ENCODE measurements at places on chromosomes 2 and 18.

GRCh38 chr2:128413014-128413717, 94.5 kb upstream of the HS6ST1 start:
- DNase-seq: no peak

DNA sequence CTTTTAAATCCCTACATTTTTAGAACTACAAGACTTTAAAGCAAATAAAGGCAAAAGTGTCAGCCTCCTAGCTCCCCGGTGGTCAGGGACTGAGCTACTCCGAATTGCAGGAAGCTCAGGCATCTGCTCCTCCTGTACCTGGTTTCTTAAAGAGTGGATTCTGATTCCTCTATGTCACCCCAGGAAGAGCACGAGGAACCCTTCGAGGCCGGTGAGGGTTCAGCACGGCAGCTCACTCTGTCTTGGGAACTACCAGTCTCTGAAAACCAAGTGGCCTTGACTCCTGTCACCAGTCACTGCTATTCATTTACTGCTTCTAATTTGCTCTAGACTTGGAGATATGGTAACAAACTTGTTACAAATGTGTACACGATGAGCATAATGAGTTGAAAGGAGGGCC, 2.3 kb downstream of the PER2 start:
- no peak for DNase-seq

- DNase-seq: no peak
Observed at GRCh38 chr2:241224851-241225438, 36.5 kb downstream of the ANO7 start.

- DNase-seq: no peak
Observed at GRCh38 chr18:9454061-9454703, 21.1 kb upstream of the RALBP1 start.

DNA sequence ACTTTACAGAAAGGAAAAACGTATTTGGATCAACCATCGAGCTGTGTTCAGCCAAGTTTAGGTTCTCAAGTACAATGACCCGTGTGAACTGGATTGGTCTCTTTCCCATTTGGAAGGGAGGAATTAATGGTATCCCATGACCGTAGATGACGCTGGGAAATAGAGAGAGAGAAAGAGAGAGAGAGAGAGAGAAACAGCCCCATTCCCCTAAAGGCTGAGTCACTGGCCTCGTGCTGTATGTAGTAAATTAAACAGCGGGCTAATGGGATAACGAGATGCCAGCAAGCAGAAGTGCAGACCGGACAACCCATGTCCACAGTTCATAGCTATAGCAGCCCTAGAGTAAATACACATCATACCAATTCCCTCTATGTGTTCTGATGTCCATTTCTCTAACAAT, 99.6 kb downstream of the BCL11A start:
- DNase-seq: no peak

DNA sequence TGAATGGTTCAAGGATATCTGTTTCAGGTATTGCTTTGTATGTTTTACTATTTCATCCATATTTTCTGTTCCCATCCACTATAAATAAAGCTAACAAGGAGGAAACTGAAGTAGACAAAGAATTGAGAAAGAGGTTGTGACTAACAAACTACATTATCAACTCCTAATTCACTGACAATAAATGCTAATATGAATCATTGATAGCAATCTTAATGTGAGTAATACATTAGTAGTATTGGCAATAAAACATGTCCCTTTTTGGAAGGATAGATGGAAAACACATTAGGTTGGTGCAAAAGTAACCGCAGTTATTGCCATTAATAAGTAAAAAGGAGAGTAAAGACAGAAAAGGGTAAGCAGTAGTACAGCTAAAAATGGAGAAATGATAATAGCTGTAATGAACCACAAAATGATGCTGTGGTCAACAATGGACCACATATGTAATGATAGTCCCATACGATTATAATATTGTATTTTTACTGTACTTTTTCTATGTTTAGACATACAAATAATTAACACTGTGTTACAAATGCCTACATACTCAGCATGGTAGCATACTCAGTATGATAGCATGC, 104.7 kb downstream of the THADA start:
- DNase-seq: no peak

DNA sequence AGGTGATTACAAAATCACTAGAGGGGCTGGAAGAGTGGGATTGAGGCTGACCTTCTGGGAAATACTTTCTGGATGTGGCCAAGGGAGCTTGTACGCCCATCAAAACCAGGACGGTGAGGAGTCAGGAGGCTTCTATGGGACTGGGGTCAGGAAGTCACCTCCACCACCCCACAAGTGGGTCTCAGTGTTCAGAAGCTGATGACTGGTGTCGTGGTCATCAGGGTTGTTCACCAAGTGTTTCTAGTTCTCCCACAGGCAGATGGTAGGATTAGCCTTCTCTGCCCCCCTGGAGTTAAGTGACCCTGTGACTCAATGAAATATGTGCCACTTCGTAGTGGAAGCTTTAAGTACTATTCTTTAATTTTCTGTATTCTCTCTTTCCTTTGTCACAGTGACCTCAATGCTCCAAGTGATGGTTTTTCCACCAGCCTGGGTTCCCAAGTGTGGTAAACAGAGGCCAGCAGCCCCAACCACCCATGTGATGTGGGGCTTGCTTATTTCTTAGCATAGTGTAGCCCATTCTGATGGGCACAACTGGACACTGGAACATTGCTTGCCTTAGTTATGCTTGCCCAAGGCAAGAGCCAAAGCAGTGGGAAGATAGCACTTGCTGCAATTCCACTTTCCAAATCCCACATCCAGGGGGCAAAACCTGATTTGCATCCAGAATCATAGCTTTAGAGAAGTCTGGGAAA, 258.8 kb downstream of the CYP26B1 start:
- DNase-seq: no peak

GRCh38 chr2:177165061-177165583, 47.5 kb upstream of the HNRNPA3 start:
- DNase-seq: no peak

GRCh38 chr2:71901466-71901865, 246.2 kb downstream of the CYP26B1 start:
- no peak for DNase-seq

- no peak for DNase-seq
Observed at GRCh38 chr2:209734805-209735204, 36.8 kb upstream of the UNC80 start.

- no peak for DNase-seq
Observed at GRCh38 chr2:42917425-42917927, 125.1 kb upstream of the HAAO start.

- DNase-seq: no peak
Observed at GRCh38 chr2:8121826-8122513, 559.9 kb upstream of the ID2 start.

GRCh38 chr18:23812546-23813440, 123.5 kb downstream of the LAMA3 start:
- DNase-seq: no peak

DNA sequence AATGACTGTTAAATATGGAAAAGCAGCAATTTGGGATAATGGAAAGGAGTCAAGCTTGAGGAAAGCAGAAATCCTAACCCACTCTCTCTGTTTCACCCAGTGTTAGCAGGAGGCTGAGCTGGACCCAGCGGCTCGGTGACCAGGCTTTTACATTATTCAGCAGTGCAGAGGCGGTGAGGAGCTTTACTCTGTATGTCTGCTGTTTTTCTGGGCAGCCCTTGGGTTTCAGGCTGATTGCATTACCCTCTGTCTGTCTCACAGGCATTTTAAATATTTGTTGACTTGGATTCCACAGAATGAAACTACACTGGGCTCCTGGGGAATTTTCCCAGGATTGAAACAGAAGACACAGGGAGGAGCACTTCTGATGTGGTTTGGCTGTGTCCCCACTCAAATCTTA, 368.0 kb downstream of the GALR1 start:
- no peak for DNase-seq
